ENCODE measurements at places on chromosomes 12 and 14.

GRCh38 chr14:101315802-101316296, 245.4 kb upstream of the DIO3 start:
- DNase-seq = no peak

DNA sequence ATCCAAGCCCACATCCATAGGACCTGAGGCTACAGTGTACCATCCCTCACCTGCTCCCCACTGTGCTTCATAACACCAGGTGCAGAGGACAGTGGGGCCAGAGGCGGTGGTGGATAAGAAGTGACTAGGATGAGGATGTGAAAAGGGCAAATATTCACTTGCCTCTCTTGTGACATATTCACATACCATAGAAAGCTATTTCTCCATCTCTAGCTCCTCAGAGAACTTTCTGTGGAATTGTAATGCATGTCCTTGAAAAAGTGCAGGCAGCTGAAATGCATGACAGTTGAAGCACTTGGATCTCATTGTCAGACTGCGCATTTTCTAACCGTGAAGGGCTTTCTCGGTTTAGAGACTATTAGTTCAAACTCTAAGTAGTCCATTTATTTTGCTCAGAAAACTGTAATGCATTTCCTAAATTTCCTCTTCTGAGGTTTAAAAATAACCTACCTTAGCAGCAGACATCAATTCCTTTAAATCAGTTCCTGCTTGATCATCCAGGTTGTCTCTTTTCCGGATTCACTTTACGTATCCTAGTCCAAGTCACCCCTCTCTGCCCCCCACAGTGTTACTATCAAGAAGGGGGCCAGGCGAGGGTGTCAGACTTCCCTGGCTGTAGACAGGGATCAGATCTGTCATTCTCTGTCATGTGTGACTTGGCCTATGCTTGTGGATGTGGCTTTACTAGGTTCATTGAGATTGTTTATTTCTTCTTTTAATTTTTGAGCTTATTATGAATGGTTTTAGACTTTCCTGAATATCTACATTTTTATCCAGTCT, 984.0 kb upstream of the TMEM132C start:
- no peak for DNase-seq

GRCh38 chr14:61110316-61111082, 129.5 kb downstream of the SLC38A6 start:
- DNase-seq = no peak

- DNase-seq = no peak
Measured at GRCh38 chr12:13472690-13473089, 276.2 kb downstream of the EMP1 start.

DNA sequence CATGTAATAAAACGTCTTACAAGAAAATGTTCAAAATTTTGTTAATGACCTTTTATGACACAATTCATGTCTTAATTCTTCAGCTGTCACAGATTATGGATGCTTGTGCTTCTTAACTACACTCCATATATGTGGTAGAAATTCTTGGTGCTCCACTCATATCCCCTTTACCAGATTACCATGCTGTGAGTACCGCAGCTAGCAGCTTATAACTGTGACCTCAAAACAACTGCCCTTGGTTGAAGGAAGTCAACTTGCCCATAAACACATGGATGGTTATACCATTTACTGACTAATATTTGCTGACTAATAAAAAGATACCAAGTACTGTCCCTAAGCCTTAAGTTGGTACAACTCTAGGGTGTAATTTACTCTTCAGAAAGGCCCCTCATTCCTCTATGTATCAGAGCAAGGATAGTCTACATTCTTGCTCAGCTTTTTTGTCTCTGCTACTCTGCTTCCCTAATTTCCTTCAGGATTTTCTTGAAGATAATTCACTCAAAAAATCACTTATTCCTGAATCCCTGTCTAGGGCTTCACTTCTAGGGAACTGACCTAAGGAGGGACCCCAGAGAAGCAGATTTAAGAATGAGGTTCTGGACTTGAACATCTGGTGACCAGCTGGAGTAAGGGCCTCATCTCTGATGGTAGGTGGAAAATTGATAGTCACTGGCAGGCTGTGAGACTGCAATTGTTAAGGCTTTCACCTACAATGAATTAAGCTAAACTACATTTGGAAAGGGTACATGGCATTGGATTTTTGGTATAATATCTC, 152.3 kb downstream of the SLC6A15 start:
- no peak for DNase-seq

GRCh38 chr12:69467366-69467765, 2.8 kb upstream of the FRS2 start:
- DNase-seq = no peak

DNA sequence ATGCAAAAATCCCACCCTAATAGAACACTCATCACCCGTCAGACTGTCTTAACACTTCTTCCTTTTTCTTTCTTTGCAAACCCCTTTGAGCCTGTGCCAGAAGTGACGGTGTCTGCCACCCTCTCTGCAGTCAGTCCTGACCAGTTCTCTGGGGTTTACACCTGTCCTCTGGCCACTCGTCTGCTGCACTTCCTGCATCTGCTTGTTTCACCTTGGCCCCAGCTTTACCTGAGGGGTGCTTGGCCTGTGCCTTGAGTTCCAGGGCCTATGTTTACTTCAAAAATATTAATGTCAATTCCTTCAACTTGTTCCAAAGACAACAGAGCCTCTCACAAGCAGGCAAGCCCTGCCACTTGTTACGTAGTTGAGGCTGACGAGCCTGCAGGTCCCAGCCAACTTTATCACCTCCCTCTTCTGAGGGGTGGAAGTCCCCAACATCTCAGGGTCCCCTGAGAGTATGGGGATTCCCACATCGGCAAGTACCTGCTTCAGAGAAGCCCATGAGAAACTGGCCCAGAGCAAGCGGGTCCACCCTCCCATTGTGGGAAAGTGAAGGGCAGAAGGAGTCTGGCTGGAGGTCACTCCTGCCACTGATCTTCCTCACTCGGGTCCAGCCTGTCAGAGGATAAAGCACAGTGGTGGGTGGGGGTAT, 205.4 kb downstream of the DAD1 start:
- no peak for DNase-seq

- no peak for DNase-seq
Measured at GRCh38 chr14:41650802-41651201, 44.1 kb downstream of the LRFN5 start.

- no peak for DNase-seq
Measured at GRCh38 chr14:37864861-37865718, 269.7 kb downstream of the TTC6 start.

GRCh38 chr14:22391908-22392565, 197.0 kb downstream of the DAD1 start:
- no peak for DNase-seq

- no peak for DNase-seq
Measured at GRCh38 chr12:122062832-122063693, 15.5 kb upstream of the MLXIP start.

DNA sequence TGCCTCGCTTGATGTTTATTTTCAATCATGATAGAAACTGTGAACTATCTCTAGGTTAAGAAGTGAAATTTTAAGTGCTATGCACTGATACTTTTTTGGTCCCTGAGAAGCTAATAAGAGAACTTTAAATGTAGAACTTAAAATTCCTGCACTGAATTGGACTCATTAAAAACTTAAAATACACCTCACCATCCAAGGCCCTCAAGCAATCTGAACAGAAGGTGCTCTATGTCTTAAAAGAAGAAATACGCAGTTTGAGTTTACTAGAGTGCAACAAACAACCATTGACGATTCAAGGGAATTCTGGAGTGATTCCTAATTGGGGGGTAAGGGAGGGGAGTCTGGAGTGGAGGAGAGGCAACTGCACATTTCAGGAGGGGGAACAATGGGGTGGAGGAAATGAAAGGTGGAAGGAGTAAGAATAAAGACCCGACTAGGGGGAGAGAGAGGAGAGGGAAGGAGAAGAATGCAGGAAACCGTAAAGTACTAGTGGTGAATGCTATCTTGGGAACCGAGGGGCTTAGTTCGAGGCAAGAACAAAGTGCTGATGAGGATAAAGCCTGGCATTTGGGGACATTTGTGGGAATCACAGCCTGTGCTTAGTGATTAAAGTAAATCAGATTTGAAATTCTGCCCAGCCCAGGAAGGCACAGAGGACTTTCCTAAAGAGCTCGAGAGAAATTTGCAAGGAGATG, 389.7 kb downstream of the AACS start:
- DNase-seq = no peak

- no peak for DNase-seq
Measured at GRCh38 chr14:29857551-29857950, 70.1 kb downstream of the PRKD1 start.

DNA sequence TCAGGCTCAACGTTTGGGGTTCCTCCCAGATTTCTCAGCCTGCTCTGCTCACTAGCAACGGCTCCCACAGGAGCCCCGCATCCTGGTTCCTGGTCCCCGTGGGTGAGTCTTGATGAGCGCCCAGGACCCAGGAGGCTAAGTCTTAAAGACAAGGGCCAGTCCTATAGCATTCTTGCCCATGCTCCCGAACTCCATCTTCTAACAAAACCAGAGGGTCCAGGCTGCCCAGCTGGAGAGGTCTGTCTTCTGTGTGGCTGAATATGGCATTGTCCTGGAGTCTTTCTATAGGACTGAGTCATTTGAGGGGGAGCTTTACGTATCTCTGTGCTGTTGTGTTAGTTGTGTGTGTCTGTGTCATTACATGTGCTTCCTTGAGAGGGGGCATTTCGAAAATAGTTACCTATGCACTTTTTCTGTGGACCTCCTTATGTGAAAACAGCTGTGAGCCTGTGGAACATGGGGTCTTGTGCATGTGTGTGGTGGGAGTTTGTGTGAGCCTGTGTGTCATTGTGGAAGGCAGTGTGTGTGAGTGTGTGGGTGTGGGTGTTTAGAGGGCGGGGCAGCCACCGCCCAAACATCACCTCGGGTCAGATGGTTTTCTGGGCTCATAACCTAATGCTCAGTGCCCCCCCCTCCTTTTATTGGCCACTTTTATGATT, 9.1 kb upstream of the TBX5 start:
- no peak for DNase-seq

- no peak for DNase-seq
Measured at GRCh38 chr12:22527999-22528398, 16.3 kb downstream of the C2CD5 start.

- DNase-seq = no peak
Measured at GRCh38 chr12:14842315-14842714, 1.0 kb downstream of the ART4 start.

GRCh38 chr12:41514907-41515306, 326.8 kb downstream of the PDZRN4 start:
- no peak for DNase-seq

GRCh38 chr14:53954551-53955228, 1.9 kb downstream of the BMP4 start:
- DNase-seq = no peak

DNA sequence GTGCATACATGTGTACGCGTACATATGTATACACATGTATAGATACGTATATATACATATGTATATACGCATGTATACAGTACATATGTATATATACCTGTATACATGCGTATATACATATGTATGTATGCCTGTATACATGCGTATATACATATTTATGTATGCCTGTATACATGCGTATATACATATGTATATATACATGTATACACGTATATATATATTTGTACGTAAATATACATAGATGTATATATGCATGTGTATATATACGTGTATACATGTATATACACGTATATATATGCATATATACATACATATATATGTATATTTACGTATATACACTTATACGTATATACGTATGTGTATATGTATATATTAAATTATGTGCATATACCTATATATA, 93.9 kb upstream of the ABCD2 start:
- DNase-seq = no peak

GRCh38 chr14:105927096-105928060, 401.0 kb downstream of the TMEM121 start:
- DNase-seq = no peak

GRCh38 chr14:24098927-24099813, 5.1 kb downstream of the PCK2 start:
- no peak for DNase-seq

- no peak for DNase-seq
Measured at GRCh38 chr12:95990136-95990535, 6.0 kb downstream of the HAL start.

DNA sequence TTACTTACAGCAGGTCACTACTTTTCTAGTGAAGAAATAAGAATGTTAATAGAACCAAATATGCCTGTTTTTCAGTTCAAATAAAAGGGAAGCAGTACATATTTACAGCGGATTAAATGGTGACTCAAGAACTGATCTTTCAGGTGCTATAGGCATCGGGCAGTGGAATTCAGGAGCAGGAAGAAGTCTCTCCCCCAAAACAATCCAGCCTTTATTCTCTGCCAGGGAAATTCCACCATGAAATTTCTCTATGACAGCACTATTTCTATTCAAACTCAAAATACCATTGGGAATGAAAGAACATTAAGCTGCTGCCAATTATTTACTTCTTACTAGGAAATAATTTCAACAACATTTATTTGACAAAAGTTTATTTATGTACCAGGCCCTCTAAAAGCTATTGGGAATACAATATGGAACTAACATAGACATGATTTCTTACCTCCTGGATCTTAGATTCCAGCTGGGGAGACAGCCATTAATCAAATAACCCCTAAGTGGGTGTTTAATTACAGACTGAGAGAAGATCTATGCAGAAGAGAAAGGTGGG, 60.3 kb upstream of the KRR1 start:
- no peak for DNase-seq

DNA sequence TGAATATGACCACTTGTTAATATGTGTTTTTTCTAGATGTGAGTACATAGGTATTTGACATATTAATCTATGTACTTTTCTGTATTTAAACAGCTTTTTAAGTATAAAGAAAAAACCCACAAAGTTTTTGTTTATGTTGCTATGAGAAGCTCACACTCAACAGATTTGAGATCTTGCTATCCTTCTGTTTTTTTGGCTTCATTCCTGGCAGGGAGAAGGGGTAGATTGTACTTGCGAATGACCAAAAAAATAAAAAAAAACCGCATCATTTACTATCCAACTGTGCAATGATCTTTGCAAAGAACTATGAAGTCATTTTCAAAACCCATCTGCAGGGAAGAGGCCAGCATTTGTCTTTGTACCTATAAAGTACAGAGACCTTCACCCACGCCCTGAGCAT, 28.4 kb upstream of the TBX5 start:
- no peak for DNase-seq

DNA sequence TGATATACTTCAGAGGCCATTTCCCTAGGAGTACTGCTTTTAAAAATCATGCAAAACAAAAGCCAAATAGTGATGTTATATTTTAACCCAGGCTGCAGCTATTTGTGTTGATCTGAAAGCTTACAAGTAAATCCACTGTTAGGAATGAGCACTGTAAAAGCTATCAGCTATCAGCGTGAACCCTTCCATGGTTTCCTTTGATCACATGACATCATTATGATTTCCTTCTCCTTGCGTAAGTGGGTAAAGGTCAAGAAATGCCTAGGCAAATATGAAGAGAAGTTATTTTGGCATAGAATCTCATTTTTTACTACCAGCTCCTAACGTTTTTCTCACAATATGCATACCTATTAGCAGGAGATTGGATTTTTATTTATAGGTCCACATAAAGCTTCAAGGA, 48.6 kb upstream of the CATSPERB start:
- no peak for DNase-seq
